ENCODE measurements at places on chromosomes 4 and X.

DNA sequence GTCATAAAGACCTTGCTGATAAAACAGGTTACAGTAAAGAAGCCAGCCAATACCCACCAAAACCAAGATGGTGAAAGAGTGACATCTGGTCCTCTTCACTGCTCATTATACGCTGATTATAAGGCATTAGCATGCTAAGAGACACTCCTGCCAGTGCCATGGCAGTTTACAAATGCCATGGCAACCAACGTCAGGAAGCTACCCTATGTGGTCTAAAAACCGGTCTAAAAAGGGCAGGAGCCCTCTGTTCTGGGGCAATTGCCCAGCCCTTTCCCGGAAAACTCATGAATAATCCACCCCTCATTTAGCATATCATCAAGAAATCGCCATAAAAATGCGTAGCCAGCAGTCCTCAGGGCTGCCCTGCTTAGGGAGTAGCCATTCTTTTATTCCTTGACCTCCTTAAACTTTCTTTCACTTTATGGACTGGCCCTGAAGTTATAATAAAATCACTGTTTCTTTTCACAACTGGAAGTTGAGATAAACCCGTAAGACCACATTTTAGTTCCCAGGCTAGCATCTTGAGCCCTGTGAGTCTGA lies 260.5 kb upstream of the FAT1 start:
- no peak for DNase-seq

DNA sequence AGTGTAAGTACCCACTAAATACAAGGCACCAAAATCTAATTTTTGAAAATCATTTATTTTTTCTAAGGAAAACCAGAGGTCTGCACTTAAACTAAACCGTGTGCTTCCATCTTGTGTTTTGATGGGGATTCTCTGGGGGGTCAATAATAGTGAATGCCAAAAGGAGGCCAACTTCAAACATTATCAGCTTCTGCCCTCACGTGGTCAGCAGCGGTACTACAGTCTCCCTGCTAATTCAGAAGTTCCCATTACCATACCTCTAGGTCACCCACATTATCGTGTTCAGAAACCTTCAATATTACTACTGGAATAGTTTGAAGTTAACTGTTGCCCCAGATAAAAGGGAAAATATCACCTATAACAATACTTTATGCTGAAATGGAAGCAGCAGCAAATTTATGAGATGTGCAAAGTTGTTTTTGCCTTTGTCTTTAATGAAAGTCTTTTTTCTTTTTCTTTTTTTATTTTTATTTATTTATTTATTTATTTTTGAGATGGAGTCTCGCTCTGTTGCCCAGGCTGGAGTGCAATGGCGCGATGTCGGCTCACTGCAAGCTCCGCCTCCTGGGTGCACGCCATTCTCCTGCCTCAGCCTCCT lies 17.3 kb downstream of the CTPS2 start:
- peak; percentile 55 for DNase-seq

DNA sequence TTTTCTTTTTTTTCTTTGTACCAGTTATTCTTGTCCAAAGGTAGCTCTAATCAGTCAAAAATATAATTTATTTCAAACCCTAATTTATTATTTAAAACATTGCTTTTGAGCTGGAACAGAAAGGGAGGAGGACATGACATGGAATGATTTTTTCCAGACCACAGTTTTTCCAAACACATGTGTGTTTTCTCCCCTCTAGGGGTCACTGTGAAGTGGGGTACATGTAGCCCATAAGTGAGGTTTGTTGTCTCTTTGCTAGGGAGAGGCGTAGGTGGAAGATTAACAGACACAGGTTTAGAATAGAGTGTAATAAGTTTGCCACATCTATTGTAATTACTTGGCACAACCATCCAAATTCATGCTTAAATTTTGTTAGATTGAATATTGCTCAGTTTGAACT lies 83.0 kb downstream of the TNIP2 start:
- DNase-seq: no peak

DNA sequence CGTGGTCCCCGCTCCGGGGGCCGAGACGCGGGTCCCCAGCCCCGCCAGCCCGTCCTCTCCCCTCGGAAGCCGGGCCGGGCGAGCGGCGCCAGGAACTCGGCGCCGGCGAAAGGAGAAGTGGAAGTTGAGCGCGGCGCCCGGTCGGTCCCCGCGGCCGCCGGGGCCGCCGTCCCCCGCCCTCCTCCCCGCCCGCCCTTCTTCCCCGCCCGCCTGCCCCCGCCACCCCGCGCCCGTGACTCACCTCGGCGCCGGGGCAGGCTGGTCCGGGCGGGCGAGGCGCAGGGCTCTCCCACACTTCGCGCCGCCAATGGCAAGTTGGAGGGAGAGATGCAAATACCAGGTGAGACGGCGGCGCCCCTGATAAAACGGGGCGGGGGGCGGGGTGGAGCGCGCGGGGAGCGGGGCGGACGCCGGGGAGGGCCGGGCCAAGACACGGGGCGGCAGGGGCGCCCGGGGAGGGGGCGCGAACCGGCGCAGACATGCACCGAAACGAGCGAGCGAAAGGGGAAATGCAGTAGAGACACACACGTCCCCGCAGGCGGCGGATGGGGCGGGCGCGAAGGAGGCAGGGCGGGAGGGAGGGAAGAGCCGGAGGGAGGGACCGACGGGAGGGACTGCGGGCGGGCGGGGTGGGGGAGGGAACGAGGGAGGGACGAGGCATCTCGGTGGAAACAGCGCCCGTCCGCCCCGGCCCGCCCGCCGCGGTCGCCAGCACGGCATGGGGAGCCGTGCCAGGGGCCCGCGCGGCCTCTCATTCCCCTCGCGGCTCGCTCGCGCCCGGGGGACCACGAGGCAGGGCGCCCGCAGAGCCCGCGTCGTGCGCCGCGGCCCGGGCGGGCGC lies at the start of gene ELF4:
ELF4 (minus strand) TSS at position 119 of the 841 bp plus-strand sequence. CDS start 29,167 bp downstream, outside the sequence.
- DNase-seq: peak; percentile 83
